ENCODE measurements at places on chromosomes 6 and 20. TPM values are rescaled to one million over a fixed set of nuclear protein-coding genes. Genes with fewer than 3 reads are reported as not detected.

Gene MOXD1
- 89.8 TPM for total RNA-seq

Gene CST7
- total RNA-seq: not detected

Gene SDHAF4
- total RNA-seq: 8.7 TPM

Gene JPH2
- total RNA-seq: 0.66 TPM

Gene C6orf136
- 4.4 TPM for total RNA-seq

Gene ACTL10
- total RNA-seq: 2.0 TPM

Gene ADGB
- not detected for total RNA-seq

Gene RSPH4A
- total RNA-seq: 0.17 TPM

Gene SCRT2
- total RNA-seq: not detected

Gene SLC52A3
- total RNA-seq: not detected

Gene SPTLC3
- total RNA-seq: 5.9 TPM

Gene TINAG
- not detected for total RNA-seq

Gene C6orf15
- not detected for total RNA-seq
